ENCODE measurements at places on chromosomes 11 and 22.
A peak's percentile ranks its signal among the peaks of the same experiment; 100 is the strongest.

GRCh38 chr11:134858783-134859480, 446.9 kb upstream of the B3GAT1 start:
- no peak for DNase-seq

DNA sequence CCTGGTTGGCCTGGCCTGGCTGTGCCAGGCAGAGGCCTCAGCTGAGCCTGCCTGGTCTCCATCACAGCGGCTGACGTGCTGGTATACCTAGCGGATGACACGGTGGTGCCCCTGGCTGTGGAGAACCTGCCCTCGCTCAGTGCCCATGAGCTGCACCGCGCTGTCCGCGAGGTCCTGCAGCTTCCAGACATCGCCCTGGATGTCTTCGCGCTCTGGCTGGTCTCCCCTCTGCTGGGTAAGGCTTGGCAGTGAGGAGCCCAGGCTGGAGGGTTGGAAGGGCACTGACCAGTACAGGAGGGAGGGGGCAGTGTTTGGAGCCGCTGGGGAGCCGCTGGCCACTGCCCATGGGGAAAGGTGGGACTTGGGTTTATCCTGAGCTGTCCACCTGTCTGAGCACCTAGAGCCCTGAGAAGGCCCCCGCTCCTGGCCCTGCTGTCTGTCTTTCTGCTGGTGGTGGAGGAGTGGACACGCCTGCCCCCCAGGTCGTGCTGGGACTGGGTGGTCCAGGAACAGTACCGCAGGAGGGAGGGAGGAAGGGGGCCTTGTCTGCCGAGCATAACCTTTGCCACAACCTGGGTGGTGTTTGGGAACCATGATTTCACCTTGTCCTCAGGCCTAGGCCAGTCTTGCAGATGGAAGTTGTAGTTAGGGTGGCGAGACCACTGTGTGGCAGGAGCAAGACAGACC, 3.0 kb downstream of the FRMD8 start:
- no peak for DNase-seq

DNA sequence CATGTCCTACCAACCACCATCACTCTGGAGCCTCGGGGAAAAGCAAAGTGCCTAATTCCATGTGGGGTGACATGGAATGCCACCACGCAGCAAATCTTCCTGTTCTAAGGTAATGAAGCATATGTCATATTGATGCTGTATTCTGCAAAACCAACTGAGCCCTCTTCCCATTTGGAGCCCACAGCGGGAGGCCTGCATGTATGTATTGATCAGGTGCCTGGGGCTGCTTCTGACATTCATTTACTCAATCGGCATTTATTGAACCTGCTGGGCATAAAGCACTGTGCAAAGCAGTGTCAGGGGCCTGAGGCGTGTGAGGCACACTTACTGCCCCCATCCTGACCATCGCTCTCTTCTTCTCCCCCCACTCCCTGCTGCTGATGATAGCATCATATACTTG, 39.1 kb downstream of the ANKK1 start:
- no peak for DNase-seq

DNA sequence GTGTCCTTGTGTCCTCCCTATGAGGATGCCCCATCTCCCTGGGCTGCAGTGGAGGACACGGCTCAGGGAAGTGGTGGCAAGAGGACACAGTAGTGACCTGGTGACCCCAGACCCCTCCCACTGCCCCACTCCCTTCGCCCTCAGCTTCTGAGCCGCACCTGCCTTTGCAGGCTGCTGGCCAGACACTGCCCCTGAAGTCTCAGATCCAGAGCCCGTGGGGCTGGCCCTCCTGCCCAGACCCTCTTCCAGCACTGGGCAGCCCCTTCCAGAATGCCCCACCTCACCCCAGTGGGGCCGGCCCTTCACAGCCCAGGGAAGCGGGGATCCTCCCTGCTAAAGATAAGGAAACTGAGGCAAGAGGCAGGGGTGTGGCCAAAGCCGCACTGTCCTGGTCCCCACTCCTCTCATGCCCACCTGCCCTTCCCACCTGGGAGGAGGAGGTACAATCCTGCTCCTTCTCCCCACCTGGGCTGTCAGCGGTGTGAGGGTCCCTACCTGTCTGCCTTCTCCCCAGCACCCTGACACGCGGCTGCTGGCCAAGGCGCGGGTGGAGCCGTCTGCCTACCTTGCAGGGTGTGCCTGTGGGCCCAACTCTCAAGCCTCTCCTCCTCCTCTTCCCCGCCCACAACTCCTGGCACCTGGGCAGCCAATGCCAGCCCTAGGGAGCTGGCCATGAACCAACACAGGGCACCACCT, 17.3 kb downstream of the TRPM5 start:
- DNase-seq, result no peak

- no peak for DNase-seq
These were observed 193.6 kb upstream of the DDI1 start for GRCh38 chr11:103842795-103843194.

DNA sequence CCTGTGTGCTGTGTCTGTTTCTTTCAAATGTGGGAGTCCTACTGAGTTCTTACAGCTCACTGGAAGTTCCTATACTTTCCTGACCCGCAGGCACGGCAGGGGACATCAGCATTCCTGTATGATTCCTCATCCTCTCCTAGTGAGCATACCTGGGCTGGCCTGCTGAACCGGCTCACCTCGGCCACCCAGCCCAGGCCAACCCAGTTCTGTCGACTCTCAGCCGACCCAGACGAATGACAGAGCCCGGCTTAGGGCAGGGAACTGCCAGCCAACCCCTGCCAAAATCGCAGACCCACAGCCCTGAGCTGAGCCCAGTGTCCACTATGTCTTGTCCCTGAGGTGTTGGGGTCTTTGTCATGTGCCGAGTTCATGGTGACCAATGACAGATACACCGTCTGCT, 339.7 kb downstream of the BRD1 start:
- no peak for DNase-seq

DNA sequence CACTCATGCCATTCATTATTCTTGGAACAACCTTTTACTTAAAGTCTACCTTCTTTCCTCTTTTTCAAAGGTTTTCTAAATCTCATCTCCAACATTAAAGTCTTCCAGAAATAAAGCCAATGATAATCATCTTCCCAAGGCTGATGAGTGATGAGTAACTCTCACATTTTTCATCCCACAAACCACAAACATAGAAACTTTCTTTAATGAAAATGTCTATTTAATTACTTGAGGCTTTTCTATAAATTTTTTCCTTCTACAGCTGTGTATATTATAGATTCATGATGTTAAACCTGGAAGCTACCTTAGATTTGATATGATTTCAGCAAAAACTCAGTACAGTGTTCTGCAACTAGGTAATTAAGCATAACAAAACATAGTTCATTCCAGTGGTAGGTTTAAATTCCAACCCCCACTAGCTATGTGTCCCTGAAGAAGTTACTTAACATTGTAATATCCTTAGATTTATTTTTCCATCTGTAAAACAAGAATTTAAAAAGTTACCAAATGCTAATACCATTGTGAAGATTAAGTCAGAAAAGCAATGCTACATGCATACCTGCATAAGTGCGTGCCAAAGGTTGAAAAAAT, 845.4 kb downstream of the KCNA4 start:
- no peak for DNase-seq

GRCh38 chr22:44200855-44201550, 20.3 kb downstream of the PARVG start:
- no peak for DNase-seq

- DNase-seq, result no peak
These were observed 9.0 kb upstream of the COMT start for GRCh38 chr22:19932367-19933206.

DNA sequence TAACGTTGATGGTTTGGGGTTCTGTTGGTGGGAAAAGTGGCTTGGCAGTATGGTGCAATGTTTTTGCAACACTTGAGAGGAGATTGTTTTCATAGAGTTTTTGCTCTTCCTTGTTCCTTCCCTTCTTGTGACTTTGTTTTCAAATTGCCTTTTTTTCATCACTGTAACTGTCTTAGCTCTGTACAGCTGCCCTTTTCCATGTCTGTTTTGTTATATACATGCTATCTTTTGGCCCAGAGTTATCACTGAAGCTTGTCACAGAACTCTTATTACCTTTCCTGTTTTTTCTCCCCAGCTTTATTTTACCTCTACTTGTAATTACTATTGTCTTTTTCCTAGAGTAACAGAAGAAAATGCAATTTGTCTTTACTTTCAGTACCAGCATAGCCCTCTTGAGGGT, 154.1 kb downstream of the DDX10 start:
- no peak for DNase-seq

GRCh38 chr11:113394919-113395318, 7.3 kb downstream of the ANKK1 start:
- no peak for DNase-seq

- DNase-seq, result peak; percentile 79
These were observed 1.1 kb upstream of the TTLL1 start for GRCh38 chr22:43090130-43090789.

- DNase-seq, result peak; percentile 41
These were observed 278.5 kb upstream of the CCDC179 start for GRCh38 chr11:23138761-23139160.

- DNase-seq, result no peak
These were observed 22.9 kb upstream of the FGF3 start for GRCh38 chr11:69841859-69842698.

DNA sequence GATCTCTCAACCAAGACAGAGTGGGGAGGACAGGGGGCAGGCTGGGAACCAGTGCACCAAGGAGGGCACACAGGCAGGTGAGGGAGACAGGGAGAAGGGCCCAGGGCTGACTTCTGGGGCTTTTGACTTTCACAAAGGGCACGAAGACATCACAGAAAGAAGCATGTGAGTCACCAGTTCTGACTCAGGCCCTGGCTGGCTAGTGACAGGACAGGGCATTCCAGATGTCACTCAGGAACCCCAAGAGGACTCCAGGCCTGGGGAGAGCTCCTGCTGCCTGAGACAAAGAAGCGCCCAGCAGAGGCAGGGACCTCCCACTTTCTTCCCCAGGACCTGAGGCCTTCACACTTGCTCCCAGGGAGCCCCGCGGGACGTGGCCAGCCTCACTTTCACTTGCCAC, 497.2 kb downstream of the BUD13 start:
- no peak for DNase-seq

DNA sequence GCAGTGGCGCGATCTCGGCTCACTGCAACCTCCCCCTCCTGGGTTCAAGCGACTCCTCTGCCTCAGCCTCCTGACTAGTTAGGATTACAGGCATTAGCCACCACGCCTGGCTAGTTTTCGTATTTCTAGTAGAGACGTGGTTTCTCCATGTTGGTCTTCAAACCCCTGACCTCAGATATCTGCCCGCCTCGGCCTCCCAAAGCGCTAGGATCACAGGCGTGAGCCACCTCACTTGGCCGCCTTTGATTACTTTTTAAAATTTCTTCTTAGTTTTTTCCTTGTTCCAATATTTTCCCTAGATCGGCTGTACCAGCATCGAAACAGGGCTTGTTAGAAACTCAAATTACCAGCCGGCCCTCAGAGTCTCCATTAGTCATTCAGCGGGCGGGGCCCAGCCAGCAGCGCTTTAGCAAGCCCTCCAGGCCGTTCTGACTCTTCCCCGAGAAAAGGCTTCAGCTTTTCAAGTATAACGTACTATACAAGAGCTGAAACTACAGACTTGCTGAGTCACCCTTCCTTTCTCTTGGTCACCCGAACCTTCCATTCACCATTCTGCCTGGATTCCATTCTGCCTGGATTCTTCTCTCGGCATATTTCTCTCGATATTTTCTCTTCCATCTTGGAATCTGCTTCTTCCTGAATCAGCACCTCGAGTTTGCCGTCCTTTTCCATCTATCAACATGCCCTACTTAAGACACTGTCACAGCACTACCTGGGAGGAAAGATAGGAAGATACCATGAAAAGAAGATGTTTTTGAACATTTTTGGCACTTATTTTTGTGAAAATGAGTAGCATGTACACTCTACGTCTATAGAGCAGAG, 6.7 kb upstream of the CAPRIN1 start:
- no peak for DNase-seq

GRCh38 chr11:44313761-44314489, 4.0 kb upstream of the ALX4 start:
- DNase-seq, result no peak

- no peak for DNase-seq
These were observed 87.0 kb downstream of the FAM168A start for GRCh38 chr11:73510877-73511276.

DNA sequence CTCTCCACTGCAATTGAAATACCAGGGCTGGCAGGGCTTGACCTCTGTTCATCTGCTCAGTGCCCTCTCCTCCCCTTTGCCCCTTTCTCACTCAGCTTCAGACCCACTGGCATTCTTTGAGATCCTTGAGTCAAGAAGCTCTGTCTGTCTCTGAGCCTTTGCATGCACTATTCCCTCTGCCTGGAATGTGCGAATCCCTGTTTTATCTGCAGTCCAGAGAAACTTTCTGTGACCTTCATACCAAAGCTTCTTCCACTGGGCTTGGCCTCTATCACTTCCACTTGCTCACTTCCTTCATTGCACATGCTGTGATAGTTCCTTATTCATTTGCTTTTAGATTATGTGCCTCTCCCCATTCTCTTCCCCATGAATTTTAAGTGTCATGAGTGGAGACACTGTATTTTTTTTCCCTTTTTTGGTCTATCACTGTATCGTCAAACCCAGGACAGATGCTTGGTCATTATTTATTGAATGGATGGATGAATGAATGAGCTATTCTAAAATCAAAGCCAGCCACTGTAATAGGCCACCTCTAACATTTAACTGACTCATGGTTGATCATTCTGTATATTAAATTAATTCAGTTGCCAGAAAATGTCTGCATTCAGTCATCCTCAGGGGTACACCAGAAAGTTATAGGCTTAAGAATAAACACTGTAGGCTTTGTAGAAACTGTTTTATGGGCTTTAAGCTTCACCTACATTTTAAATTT, 88.7 kb upstream of the TIMP3 start:
- DNase-seq, result no peak

DNA sequence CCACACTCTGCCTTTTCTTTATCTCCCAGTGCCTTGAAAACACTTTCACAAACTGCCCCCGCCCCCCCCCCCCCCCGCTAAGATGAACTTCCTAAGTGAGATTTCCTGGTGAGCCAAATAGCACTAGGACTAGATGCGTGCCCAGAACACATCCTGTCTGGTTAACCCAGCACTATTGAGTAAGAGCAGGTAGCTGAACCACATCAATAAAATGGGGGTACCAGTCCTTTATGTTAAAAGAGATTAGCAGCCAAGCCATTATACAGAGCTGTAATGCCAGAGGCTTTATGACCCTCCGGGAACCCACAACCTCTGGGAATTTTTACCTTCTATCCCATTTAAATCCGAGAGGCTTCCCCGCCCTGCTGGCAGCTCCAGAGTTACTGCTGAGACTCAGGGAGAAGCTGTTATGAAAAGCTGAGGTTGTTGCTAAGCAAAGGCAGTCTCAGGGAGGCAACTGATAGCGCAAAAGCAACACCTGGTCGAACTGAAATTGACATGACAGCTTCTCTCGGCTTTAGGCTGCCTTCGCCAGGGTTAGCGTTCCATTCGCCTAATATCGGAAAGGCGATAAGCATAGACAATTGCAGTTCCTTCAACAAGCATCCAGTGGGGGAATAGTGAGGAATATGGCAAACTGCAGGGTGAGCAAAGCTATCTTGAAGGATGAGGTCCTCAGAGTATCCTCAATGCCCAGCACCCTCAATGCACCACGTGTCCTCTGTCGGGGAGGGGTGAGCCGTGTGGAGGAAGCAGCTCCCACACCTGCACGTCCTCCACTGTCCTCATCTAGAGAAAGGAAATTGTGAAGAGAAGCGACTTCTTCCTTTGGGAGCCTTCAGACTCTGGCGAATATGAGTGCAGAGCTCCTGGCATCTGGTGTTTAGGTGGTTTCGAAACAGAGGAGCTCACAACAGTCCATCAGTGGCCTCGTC, 977.0 kb downstream of the NTM start:
- no peak for DNase-seq

- no peak for DNase-seq
These were observed 758 bp downstream of the LDLRAD3 start for GRCh38 chr11:35944503-35945136.

GRCh38 chr22:49515475-49515874, 312.2 kb downstream of the BRD1 start:
- no peak for DNase-seq
